ENCODE measurements at places on chromosomes 6 and 20. TPM values are rescaled to one million over a fixed set of nuclear protein-coding genes. Genes with fewer than 3 reads are reported as not detected.
A peak's percentile ranks its signal among the peaks of the same experiment; 100 is the strongest.

- peak; percentile 73 for DNase-seq
Observed at GRCh38 chr20:25390538-25391528, at the start of gene ABHD12. Gene ABHD12, minus strand, starts transcription at chr20:25390835. Its CDS starts 132 bp downstream, at chr20:25390703.

GRCh38 chr6:125346201-125346925, 44.6 kb upstream of the HDDC2 start:
- DNase-seq, result no peak

The CGA gene
- total RNA-seq, result not detected

DNA sequence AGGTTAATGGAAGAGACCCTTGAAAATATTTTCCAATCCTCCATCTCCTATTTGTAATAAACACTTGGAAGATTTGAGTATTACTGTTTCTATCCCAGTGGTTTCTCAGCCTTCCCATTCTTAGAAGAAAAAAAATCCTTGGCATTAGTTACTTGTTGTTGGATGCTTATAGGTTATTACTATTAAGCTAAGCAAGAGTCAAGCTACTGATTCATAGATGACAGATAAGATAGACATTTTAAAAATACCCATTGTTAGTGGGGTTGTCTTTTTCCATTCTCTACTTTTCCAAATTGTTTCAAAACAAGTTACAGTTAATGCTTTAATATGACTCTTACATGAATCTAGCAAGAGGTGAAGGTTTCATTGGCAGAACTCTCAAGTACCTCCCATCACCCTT, 158.5 kb downstream of the HIVEP2 start:
- DNase-seq, result no peak

GRCh38 chr6:152922706-152923105, 60.1 kb downstream of the FBXO5 start:
- no peak for DNase-seq

DNA sequence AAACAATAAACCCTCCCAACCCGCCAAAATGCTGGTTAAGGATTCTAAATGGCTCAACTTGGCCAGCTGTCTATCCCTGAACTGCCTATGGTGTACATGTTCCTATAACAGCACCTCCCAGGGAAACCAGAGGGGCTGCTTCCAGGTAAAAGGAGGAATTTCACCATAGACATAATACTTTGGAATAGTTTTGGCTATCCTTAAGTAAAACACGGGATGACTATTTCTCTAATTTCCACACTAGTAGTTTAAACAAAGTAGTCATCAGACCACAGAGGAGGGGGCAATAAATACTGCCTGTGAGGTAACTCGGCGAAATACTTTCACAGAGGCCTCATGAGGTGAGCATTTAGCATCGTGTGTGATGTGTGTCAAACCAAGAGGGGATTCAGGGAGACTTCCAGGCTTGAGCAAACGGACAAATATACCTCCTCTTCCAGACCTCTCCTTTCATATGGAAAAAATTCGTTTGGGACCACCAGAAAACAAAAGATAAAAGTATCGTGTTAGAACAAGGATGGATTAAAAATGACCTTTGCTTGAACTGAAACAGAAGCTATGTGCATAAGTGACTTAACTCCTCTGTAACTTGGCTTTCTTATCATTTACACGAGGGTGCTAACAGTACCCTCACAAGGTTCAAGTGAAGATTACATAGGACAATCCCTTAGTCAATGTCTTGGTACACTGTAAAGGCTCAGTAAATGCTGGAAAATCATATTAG, 1.0 kb upstream of the XRN2 start:
- no peak for DNase-seq

DNA sequence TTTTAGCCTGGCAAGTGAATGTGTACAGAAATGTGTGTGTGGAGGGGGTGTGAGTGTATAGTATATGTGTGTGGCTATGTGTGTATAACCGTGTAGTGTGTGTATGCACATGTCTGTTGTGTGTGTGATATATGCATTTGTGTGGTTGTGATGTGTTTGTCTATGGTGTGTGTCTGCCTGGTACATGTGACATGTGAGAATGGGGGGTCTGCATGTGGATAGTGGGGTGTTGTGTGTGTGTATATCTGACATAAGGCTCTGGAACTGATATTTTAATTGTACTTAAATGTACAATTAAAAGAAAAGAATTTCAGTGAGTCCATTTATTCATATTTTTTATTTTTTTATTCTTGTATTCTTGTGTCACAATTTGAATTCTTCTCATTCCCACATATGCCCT, 57.2 kb upstream of the CNR1 start:
- DNase-seq, result no peak

- DNase-seq, result no peak
Observed at GRCh38 chr20:41091927-41092326, 45.4 kb upstream of the PLCG1 start.

The TMEM244 gene
- total RNA-seq, result not detected

DNA sequence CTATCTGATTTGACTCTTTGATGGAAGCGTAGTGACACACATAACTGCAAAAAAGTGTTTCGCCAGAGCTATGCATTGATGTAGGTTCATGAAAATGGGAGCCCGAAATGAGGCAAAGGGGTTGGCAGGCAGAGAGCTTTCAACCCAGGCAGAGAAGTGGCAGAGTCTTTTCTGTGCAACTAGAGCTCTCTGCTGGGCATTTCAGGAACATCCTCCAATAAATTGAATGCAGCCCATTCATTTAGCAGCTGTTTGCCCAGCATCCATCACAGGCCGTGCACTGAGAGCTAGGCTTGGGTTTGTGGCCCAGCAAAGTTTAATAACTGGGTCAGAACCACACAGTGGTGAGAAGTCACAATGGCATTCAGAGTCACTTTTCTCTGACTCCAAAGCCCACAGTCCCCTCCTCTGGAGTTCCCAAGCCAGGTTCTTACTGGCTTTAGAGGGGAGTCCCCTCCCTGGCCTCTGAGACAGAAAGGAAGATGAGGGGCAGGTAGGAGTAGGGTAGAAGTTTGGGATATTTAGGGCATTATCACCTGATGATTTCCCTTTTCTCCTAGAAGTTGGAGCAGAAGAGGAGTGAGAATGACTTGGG, 31.8 kb upstream of the ELMO2 start:
- DNase-seq, result no peak

DNA sequence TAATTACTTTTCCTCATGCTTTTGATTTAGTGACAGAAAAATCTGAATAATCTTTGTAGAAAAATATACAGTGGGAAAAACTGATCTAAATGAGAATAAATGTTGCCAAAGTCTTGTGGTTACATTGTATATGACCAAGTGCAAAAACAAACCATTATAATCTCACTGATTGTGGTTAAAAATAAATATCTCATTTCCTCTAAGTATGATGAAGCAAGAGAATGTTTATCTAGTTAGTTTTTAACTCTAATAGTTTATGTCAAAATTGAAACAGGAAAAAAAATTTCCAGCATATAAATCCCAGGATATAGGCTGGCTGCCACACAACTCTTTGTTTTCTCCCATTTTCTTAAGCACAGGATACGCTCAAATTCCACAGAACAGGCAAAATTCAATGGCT, 392.7 kb upstream of the ID4 start:
- DNase-seq, result no peak

GRCh38 chr20:60529149-60529548, 570.9 kb downstream of the CDH26 start:
- no peak for DNase-seq
